ENCODE measurements at places on chromosomes 6 and 20.

DNA sequence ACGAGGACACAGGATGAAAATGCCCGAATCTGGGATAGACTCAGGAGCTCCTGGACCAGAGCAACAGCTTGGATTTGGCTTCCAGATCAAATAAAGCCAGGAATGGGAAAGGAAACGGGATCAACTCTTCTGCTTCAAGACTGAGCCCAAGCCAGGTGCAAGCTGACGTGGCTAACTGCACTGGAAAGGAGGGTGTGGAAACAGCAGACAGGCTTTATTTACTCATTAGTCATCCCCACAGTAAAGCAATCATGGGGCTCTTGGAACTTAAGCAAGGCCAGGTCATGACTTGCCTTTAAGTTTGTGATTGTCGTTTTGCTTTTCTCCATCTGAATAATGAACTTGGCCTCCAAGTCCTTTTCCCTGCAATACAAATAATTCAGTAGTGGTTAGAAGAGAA, 45.2 kb downstream of the KIF16B start:
- no peak for DNase-seq

GRCh38 chr6:140537834-140538705, 1163.6 kb upstream of the CITED2 start:
- DNase-seq, result no peak

DNA sequence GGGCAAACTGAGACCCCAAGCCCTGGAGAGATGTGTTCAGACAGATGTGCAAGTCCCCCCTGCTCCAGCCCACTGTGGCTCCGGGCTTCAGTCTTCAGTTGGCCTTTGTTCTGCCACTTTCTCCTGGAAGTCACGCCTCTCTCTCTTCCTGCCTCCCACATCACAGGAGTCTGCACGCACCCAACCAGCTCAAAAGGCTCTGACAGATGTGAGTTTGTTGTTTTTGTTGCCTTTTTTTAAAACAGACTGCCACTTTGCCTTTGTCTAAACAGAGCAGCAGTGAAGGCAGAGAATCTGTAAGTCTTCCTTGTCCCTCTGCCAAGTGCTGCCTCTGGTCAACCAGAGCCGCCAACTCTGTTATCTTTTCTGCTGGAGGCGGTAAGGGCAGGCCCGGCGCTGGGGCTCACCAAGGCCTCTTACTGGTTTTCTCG, 149.7 kb downstream of the TFAP2C start:
- no peak for DNase-seq

GRCh38 chr6:17820055-17820454, 113.3 kb upstream of the NUP153 start:
- DNase-seq, result peak; percentile 9

- DNase-seq, result no peak
Observed at GRCh38 chr6:169811072-169811471, 59.6 kb downstream of the ERMARD start.

- DNase-seq, result no peak
Observed at GRCh38 chr6:52984247-52984646, 10.8 kb downstream of the GSTA4 start.

DNA sequence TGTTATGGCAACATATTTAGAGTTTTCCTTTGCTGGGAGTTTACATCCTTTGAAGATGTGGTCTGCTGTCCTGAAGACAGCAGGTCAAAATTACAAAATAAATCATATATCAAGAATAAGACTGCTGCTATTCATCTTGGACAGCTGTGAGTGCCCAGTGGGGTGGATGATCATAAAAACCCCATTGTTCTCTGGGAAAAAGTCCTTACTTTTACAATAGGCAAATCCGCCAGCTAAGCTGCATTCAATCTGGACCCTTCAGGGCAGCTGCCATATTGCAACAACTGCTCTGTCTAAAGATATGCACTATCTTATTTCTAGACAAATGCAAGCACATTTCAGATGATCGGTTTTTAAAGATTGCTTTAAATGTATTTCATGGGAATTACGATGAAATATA, 19.4 kb downstream of the CASS4 start:
- no peak for DNase-seq

GRCh38 chr6:47086051-47086770, 44.1 kb upstream of the ADGRF1 start:
- no peak for DNase-seq

GRCh38 chr6:34001706-34002621, 143.9 kb downstream of the GRM4 start:
- no peak for DNase-seq

GRCh38 chr6:30799210-30799609, 54.9 kb upstream of the IER3 start:
- no peak for DNase-seq

GRCh38 chr6:132932588-132932987, 118.2 kb downstream of the RPS12 start:
- peak; percentile 80 for DNase-seq

- DNase-seq, result no peak
Observed at GRCh38 chr6:4518506-4518905, 257.7 kb upstream of the CDYL start.

GRCh38 chr6:168164462-168165061, 85.5 kb upstream of the FRMD1 start:
- no peak for DNase-seq
